ENCODE measurements at places on chromosomes 7 and 10.

DNA sequence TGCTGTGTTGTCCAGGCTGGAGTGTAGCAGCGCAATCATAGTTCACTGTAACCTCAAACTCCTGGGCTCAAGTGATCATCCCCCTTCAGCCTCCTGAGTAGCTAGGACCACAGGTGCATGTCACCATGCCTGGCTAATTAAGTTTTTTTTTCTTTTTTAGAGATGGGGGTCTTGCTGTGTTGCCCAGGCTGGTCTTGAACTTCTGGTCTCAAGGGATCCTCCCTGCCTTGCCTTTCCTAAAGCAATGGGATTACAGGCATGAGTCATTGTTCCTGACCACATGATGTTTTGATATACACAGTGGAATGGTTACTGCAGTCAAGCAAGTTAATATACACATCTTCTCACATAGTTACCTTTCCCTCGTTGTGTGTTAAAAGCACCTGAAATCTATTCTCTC lies 140.3 kb downstream of the GPR85 start:
- no peak for DNase-seq

GRCh38 chr10:91779011-91779605 lies 19.1 kb upstream of the TNKS2 start:
- DNase-seq: no peak

GRCh38 chr7:36207451-36208291 lies 54.6 kb downstream of the EEPD1 start:
- DNase-seq: peak; percentile 56

GRCh38 chr7:34365011-34365410 lies 293.0 kb upstream of the NPSR1 start:
- DNase-seq: no peak

- DNase-seq: no peak
Measured at GRCh38 chr7:113918946-113919345, at the start of gene PPP1R3A. Gene PPP1R3A (minus strand): TSS chr7:113919009. CDS start chr7:113918996, 13 bp downstream.

- no peak for DNase-seq
Measured at GRCh38 chr10:27618036-27618615, 114.0 kb downstream of the RAB18 start.

All from fibroblast of skin of left biceps (primary cell).